ENCODE measurements at places on chromosomes 5 and 9. TPM values are rescaled to one million over a fixed set of nuclear protein-coding genes. Genes with fewer than 3 reads are reported as not detected.

Gene PDLIM4
- not detected for total RNA-seq

GRCh38 chr5:115377468-115378217 is 81.2 kb upstream of the CCDC112 start:
- ATAC-seq = peak; percentile 87

- no peak for ATAC-seq
Measured at GRCh38 chr9:126049896-126050604, 276.6 kb upstream of the MVB12B start.

- ATAC-seq = no peak
Measured at GRCh38 chr5:9852671-9853070, 222.5 kb upstream of the TAS2R1 start.

All from activated T-helper 17 cell treated with anti-CD3 and anti-CD28 coated beads, Interleukin-2, amount 50 U/mL, for 72 hours (primary cell).